Foreskin keratinocyte (primary cell): ENCODE measurements at places on chromosomes 16 and 17.

- no peak for DNase-seq
These were observed 26.6 kb downstream of the ARHGAP27 start for GRCh38 chr17:45406107-45406506.

GRCh38 chr17:40848583-40849235 is 18.3 kb downstream of the KRT12 start:
- DNase-seq, result no peak

DNA sequence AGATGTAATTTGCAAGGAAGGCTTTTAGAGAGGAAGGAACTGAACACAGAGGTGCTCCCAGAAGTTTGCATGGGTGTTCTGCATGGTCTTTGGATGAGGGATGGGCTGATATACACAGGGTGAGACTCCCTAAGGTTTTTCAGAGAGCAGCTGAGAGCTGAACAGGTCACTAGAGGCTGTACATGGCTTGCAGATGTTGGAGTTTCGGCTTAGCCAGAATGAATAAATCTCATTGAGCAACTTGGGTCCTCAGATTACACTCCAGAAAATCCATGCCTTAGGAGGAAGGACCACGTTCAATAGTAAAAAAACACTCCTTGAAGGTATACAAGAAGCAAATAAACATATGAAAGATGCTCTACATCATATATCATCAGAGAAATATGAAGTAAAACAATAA is 7.5 kb upstream of the ITGB3 start:
- no peak for DNase-seq

DNA sequence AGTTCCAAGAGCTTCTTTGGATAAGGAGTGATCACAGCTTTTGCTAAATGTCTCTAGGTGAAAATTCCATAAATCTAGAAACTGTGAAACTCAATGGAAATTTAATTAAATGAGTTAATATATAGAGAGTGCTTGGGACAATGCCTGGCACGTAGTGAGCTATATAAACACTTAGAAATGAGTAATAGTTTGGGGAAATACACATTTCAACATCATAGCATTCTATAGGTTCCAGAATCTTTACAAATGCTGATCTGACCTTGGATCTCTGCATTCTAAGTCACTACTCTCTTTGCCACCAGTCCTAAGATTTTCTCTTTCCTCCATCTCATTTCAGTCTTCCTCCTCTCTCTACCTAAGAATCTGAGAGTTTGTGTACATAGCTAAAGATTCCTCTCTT is 175.6 kb downstream of the SOX9 start:
- peak; percentile 24 for DNase-seq

DNA sequence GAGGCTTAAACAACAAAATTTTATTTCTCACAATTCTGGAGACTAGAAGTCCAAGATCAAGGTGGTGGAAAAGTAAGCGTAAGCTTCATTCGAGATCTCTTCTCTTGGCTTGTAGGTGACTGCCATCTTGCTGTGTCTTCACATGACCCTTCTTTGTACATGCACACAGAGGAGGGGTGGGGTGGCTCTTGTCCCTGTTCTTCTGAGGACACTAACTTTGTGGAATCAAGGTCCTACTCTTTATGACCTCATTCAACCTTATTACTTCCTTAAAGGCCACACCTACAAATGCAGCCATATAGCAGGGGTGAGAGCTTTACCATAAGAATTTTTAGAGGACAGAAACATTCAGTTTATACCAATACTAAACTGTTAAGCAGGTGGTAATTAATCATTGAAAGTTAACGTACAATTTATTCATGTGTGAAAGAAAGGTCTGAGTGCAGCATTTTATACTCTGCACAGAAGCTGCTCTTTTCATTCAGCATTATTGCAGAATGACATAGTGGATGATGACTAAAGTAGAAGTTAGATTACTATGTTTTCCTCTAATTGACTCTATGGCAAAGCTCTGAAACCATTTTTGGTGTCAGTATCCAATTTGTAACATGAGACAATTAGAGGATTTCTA is 139.9 kb upstream of the HLF start:
- no peak for DNase-seq

DNA sequence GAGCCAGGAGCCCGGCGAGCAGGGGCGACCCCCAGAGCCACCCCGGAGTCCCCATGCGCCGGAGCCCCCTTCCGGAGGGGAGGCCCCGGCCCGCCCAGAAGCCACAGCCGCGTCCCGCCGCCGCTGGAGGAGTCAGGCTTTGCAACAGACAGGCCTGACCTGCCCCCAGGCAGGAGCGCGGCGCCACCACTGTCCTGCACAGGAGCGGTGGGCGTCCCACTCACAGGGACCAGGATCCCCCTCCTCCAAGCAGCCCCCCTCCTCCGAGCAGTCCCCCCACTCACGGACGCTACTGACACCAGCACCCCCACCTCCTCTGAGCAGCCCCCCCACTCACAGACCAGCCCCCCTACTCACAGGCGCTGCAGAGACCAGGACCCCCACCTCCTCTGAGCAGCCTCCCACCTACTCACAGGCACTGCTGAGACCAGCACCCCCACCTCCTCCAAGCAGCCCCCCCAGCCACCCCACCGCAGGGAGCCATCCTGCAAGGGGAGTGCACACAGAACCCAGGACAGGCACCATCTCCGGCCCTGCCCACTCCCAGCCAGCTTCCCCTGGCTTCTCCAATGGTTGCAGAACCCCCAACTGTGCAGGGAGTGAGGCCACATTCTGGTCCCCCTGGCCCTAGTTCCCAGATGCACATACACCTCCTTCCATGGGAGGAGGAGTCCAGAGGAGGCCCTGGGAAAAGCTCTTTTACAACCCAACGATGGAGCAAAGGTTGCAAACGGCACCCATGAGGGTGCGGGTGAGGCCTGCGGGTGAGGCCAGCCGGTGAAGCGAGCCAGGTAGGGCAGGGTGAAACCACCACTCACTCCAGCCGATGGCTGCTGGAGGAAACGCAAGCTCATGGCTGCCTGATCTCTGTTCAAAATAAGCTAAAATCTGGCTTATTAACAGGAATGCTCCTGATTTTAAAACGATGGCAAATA is 69.9 kb downstream of the ABR start:
- no peak for DNase-seq

- peak; percentile 31 for DNase-seq
These were observed 16.3 kb downstream of the SCPEP1 start for GRCh38 chr17:56994009-56994792.

GRCh38 chr17:2259769-2260536 is 43.6 kb downstream of the SMG6 start:
- DNase-seq, result no peak

DNA sequence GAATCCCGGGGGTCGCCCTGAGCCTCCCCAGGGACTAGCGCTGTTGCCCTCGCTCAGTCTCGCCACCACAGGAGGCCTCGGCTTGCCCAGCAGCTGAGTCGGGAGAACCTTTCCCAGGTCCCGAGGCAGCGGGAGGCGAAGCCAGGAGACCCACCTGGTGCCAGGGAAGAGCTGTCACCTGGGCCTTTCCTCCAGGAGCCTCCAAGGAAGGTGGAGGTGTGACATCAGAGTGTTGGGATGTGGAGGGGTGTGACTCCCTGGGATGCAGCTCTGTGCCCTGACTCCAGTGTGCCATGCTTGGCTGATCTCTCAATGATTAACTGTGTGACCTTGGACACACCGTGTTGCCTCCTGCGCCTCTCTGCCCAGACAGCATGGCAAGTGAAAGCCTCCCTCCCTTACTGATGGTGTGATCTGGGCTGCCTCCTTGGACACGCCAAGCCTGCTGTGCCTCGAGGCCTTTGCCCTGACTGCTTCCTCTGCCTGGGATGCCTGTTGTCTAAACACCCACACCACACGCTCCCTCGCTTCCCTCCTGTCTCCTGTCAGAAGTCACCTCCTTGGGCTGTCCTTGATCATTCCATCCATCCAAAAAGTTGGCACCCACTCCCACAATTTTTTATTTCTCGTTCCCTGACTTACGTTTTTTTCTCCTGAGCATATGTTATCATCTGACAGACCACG is 88.0 kb downstream of the CMIP start:
- no peak for DNase-seq

DNA sequence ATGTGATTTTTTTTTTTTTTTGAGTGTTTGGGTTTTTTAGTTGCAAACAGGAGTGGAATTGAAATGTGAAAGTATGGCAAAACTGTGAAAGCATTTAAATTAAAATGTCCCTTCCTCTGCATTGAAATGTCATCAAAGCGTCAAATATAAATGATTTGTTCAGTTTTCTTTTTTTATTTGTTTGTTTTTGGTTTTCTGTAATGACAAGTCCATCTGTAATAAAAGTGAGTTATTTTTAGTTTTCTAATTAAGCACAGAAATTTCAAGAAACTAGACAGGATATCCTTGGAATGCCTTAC is 1.9 kb upstream of the TOB1 start:
- DNase-seq, result no peak

DNA sequence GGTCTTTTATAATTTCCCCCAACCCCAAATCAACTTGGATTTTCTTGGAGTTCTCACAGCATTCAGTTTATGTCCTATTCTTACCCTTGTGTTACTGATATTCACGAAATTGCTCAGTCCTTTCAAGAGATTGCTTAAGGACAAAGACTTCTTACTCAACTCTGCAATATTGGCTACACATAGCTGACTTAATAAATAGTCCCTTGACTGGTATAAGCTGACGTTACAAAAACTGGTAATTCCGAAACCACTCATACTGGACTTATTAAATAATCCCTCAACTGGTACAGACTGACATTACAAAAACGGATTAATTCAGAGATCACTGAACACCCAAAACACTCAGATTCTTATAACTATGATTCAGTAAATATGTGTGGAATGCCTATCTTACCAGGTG is 860 bp downstream of the TIGD7 start:
- no peak for DNase-seq

GRCh38 chr16:84313921-84314320 is 19.2 kb downstream of the WFDC1 start:
- no peak for DNase-seq

GRCh38 chr16:16178455-16179162 is 44.7 kb downstream of the ABCC6 start:
- DNase-seq, result no peak

DNA sequence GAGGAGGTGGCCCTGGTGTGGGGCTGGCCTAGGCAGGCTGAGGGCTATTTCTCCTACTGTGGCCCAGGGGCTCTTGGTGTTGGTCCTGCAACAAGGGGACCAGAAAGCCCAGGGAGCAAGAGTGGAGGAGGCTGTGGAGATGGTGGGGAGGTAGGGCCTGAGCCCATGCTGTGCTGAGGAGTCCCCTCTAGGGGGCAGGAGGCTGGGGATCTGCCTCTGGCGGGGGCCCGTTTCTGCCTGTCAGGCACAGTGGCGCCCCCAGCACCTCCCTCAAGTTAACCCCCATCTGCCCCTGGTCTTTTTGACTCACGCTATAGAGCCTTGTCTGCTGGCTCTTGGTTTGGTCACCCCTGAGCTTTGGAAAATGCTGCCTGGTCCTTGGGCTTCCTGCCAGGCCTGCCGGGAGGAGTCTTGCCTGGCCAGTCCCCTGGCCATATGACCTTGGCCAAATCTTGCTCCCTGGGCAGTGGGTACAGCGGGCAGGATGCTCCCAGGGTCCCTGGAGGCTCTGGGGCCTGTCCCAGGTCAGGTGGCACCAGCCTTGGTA is 5.9 kb downstream of the BAIAP2 start:
- no peak for DNase-seq

DNA sequence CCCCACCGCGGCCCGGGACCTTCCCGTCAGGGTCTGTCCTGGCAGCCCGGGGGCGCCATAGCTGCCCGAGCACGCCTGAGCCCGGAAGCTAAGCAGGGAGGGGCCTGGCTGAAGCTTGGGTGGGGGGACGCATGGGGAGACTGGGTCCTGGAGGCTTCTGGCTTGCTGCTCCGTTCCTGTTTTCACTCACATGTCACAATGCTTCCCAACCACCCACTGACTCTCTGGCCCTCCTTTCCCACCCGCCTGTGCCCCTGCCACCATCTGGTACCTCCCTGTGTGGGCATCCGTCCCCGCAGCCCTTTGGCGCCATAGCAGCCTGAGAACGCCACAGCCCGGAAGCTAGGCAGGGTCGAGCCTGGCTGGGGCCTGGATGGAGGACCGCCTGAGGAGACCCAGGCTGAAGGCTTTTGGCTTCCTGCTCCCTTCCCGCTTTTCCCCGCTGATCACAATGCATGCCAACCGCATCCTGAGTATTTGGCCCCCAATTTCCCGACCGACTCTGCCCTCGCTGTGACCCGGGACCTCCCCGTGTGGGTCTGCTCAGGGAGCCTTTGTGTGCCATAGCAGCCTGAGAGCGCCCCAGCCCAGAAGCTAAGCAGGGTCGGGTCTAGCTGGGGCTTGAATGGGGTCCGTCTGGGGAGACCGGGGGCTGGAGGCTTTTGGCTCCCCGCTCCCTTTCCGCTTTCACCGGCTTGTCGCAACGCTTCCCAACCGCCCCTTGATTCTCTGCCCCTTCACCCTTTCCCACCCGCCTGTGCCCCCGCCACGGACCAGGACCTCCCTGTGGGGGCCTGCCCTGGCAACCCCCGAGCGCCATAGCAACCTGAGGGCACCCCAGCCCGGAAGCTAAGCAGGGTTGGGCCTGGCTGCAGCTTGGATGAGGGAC is 2290.1 kb downstream of the TP53TG3F start:
- DNase-seq, result no peak

GRCh38 chr16:24731722-24732419 is 2.4 kb downstream of the TNRC6A start:
- DNase-seq, result no peak

GRCh38 chr17:57135789-57136291 is 50.8 kb downstream of the AKAP1 start:
- no peak for DNase-seq

DNA sequence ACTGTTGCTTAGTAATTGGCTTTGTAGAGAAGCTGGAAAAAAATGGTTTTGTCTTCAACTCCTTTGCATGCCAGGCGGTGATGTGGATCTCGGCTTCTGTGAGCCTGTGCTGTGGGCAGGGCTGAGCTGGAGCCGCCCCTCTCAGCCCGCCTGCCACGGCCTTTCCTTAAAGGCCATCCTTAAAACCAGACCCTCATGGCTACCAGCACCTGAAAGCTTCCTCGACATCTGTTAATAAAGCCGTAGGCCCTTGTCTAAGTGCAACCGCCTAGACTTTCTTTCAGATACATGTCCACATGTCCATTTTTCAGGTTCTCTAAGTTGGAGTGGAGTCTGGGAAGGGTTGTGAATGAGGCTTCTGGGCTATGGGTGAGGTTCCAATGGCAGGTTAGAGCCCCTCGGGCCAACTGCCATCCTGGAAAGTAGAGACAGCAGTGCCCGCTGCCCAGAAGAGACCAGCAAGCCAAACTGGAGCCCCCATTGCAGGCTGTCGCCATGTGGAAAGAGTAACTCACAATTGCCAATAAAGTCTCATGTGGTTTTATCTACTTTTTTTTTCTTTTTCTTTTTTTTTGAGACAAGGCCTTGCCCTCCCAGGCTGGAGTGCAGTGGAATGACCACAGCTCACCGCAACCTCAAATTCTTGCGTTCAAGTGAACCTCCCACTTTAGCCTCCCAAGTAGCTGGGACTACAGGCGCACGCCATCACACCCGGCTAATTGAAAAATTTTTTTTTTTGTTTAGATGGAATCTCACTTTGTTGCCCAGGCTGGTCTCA is 6.2 kb upstream of the TMEM235 start:
- DNase-seq, result no peak
